Fibroblast of the aortic adventitia (primary cell): ENCODE measurements at places on chromosomes 13 and 19.
A peak's percentile ranks its signal among the peaks of the same experiment; 100 is the strongest.

- peak; percentile 41 for DNase-seq
Observed at GRCh38 chr13:30338331-30338851, 31.0 kb upstream of the KATNAL1 start.

- peak; percentile 7 for DNase-seq
Observed at GRCh38 chr19:8161135-8161646, 11.8 kb upstream of the FBN3 start.

GRCh38 chr13:50141375-50141975, 126.2 kb downstream of the KCNRG start:
- no peak for DNase-seq

GRCh38 chr13:93857126-93857525, 622.4 kb downstream of the DCT start:
- peak; percentile 61 for DNase-seq

GRCh38 chr13:20499986-20500385, 25.7 kb downstream of the CRYL1 start:
- DNase-seq, result no peak

- peak; percentile 83 for DNase-seq
Observed at GRCh38 chr13:20495087-20496023, 30.3 kb downstream of the CRYL1 start.

DNA sequence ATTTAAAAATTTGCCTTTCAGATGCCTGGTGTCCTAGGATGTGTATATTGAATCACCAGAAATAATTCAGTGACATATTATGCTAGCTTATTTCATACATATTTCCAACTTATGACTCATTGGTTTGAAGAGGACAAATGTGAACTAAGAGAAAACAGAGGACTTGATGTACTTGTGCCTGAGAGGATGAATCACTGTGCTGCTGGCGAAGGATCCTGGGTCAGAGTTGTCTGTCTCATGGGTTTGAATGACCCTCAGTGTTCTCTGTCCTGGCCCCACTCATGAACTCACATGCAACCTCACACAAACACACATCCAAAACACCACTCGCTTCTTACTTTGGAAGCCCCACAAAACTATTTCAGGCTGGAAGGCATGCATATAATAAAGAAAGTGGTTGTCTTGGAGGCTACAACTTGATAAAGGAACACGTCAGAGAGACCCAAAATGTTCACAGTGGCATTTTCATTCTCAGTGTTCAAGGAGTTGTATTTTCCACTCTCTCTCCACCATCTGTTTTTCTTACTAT, 129.0 kb upstream of the SPRY2 start:
- DNase-seq, result peak; percentile 72

DNA sequence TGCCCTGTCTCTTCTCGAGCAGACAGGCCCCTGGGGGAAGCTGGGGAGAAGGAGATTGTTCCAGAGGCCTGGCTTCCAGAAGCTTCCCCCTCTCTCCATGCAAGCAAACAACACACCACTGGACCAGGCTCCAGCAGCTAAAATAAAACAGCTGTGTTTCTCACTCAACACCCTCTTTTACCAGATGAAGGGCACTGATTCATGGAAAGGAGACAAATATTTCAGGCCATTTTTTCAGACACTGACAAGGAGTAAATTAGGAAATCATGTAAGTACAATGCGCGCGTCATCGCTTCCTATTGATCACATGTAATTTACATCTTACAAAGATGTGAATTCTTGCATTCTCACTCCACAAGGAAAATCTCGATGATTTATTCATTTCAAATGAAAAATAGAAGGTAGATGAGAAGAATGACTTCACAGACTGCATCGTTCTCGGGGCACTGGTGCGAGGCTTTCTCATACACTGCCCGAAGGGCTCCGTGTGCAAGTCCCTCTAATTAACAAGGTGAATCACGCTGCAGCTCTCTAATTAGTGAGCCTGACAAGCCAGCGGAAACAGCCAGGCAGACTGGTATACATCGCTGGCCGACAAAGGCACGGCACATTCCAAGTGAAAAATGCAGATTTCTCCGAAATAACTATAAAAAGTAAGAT, 153.6 kb downstream of the KCTD15 start:
- no peak for DNase-seq

DNA sequence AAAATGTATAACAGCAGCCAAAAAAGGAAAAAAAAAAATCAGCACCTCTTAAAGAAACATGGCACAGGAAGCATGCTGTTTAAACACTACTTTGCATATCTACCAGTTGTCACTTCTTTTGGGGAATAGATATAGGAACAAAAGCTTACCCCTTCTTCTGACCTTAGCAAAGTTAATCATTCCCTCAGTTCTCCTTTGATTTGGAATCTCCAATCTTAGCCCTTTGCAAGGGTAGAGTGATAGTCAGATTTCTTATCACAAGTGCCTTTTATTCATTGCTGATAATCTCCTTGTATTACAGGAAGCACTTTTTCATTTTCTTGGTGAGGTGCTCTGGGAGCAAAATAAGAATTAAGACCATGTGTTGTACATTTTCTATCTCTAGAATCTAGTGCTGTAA, 1327.6 kb downstream of the OLFM4 start:
- no peak for DNase-seq

DNA sequence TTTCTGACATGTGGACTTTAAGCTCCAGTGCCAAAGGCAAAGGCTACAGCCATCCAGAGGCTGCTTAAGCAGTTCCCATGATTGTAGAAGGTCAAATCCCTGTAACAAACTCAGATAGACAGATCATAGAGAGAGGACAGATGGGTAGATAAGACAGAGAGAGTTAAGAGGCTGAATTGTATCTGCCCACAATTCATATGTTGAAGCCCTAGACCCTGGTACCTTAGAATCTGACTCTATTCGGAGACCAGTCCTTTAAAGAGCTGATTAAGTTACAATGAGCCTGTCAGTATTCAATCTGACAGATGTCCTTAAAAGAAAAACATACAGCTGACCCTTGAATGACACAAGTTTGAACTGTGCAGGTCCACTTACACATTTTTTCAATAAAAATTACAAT, 115.2 kb downstream of the RAP2A start:
- no peak for DNase-seq

GRCh38 chr19:47658431-47659348, 49.8 kb downstream of the BICRA start:
- DNase-seq, result no peak

- DNase-seq, result no peak
Observed at GRCh38 chr19:15769586-15769985, 17.9 kb upstream of the OR10H5 start.
